Hematopoietic multipotent progenitor cell (in vitro differentiated cells): ENCODE measurements at places on chromosomes 7 and 10.

DNA sequence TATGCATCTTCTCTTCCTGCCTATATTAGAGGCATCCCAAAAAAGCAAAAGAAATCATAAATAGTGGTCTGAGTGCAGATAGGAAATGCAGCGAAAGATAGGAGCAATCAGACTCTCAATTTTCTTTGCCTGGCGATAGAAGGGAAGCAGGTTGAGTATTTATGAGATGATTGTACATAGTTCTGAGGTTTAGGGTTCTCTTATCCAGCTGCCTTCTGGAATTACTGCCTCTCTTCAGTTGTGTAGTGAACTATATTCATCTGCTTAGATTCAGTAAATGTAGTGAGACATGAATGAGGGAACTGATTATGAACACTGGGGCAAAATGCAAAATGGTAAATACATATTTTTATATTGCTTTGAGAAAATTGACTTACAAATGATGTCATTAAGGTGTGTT, 93.0 kb upstream of the CYP26C1 start:
- no peak for DNase-seq

GRCh38 chr7:100791881-100792666, 35.2 kb downstream of the EPHB4 start:
- DNase-seq: no peak

GRCh38 chr7:20140291-20141001, 76.7 kb downstream of the MACC1 start:
- no peak for DNase-seq

- peak; percentile 60 for DNase-seq
Observed at GRCh38 chr7:151276666-151277590, 28.4 kb upstream of the SMARCD3 start.

DNA sequence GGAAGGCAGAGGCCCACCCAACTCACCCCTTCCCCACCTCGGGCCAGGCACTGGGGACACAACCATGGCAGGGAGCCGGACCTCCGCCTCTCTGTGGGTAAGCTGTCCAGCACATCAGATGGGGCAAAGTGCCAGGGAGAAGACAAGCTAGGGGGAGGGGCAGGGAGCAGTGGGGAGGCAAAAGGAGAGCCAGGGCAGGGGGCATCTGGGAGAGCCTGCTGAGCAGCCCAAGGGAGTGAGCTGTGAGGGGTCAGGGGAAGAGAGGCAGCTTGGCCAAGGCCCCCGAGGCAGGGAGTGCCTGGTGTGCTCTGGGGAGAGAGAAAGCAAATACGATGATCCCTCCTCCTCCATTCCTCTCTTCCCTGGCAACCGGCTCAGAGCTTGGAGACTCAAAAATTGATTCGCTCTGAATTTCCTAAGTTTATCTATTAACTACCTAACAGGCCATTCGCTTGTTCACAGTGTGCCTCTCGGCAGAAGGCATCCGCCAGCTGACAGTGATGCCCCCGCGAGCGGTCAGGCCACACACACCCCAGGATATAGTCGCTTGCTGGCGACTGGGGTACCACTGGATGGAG, 4.5 kb downstream of the CAMK2B start:
- no peak for DNase-seq

DNA sequence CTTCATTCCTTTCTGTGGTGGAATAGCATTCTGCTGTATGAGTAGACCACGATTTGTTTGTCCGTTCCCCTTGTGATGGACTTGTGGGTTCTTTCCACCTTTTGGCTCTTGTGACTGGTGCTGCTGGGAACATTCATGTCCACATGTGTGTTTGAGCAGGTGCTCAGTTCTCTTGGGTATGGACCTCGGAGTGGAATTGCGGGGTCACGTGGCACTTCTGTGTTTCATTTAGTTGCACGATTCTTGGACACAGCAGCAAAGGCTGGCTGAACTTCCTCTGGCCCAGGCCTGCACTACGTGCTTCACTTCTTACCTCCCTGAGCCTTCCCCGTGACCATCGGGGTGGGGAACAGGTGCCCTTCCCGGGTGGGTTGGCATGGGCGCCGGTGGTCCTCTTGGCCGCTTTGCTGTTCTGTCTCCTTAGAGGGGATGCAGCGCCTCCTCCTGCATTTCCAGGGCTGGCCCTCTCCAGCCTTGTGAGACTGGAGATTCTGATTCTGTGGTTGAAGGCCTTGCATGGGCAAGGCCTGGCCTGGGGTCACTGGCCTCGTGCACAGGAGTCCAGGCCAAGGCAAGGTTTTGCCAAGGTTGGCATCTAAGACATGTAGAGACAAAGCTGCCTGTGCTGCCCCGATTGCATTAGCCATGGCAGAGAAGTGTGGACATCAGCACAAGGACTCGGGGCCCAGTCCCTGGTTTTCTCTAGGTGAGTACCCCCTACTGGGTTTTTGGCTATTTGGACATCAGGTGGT, 25.1 kb downstream of the DOCK1 start:
- no peak for DNase-seq

DNA sequence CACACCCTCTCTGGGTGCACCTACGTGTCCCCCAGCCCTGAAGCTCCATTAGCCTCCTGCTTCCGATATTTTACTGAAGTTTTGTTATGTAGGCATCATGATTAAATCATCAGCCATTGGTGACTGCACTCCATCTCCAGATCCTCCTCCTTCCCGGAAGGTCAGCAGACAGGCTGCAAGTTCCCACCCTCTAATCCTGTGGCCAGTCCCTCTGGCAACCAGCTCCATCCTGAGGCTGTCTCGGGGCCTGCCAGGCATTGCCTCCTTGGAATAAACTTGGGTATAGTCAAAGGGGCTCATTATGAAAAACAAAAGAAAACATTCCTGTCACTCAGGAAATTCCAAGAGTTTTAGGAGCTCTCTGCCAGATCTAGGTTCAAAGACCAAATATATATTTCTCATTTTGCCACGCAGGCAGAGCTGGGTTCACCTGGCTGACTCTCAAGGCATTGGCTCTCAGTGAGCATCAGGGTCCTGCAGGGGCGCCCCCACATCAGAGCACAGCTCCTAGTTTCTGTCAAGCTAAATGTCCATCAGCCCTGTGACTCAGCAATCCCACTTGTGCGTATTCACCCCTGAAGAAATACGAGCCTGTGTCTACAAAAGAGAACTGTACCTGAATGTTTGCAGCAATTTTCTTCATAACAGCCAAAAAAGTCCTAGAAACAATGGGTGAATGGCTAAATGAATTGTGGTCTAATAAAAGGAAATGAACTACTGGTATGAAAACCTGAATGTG, 27.4 kb upstream of the TMEM72 start:
- no peak for DNase-seq

GRCh38 chr10:21364196-21365114, 161.0 kb downstream of the SKIDA1 start:
- DNase-seq: no peak

DNA sequence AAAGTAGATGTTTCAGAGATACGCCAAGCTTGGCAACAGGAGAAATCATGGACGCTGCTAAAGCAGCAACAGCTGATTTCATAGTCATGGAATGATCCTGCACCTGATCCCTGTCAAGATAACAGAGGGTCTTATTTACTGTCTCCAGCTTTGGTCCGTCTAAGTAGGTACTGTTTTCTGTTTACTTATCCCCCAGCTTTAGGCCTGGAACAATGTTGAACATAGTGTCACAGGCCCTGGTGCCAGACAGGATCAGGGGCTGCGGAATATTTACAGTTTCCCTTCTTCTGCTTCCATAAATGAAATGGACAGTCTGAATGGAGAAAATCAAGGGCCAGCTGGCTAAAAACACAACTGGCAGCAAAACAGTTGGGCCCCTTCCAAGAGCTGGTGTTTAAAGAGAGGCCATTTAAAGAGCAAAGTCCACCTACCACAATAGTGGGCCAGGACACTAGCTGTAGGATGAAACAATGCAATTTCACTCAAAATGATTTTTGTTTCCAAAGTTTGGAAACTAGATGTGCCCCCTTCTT, 2.9 kb downstream of the GPR37 start:
- no peak for DNase-seq

- no peak for DNase-seq
Observed at GRCh38 chr10:54666192-54666591, 134.8 kb downstream of the PCDH15 start.

DNA sequence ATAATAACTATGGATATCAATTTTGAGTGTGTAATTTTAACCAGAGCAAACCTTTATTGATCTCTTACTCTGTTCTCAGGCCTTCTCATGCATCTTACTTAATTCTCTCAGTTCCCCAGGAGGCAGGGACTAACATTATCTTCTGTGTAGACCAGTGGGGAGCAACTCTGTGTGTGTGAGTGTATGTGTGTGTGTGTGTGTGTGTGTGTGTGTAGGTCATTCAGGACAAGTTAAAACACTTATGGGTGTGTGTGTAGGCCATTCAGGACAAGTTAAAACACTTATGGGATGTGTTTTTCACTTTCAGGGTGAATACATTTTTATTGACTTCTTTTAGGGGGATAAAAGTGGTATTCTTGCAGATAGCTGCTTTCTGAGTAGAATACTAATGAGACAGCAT, 145.0 kb downstream of the ADAM12 start:
- DNase-seq: no peak

- DNase-seq: no peak
Observed at GRCh38 chr7:80905334-80905733, 13.5 kb downstream of the SEMA3C start.

DNA sequence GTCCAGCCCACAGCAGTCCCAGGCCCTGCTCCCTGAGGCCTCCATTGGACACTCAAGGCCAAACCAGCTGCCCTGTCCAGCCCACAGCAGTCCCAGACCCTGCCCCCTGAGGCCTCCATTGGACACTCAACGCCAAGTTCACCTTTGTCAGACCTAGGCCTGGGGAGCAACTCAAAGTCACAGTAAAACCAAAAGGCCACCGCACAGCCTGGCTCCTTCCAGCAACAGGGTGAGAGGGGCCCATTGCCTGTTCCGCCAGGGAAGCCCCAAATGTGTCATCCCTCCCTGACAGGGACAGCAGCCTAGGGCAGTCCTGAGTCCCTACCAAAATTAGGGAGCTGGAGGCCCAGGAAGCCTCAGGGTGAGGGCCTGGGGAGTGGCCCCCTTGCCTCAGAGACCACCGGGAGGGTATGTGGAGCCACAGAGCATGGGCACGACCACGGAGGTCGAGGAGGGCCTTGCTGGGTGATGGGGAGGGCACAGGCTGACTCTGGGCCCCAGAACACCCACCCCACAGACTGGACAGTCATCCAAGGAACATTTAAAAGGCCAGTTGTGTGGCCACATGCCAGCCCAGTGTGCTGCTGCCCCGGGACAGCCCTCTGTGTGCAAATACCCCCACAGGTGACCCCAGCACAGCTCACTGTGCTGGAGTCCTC, 66.5 kb upstream of the PPP2R2D start:
- no peak for DNase-seq

- no peak for DNase-seq
Observed at GRCh38 chr10:24907956-24908355, 44.5 kb downstream of the PRTFDC1 start.

DNA sequence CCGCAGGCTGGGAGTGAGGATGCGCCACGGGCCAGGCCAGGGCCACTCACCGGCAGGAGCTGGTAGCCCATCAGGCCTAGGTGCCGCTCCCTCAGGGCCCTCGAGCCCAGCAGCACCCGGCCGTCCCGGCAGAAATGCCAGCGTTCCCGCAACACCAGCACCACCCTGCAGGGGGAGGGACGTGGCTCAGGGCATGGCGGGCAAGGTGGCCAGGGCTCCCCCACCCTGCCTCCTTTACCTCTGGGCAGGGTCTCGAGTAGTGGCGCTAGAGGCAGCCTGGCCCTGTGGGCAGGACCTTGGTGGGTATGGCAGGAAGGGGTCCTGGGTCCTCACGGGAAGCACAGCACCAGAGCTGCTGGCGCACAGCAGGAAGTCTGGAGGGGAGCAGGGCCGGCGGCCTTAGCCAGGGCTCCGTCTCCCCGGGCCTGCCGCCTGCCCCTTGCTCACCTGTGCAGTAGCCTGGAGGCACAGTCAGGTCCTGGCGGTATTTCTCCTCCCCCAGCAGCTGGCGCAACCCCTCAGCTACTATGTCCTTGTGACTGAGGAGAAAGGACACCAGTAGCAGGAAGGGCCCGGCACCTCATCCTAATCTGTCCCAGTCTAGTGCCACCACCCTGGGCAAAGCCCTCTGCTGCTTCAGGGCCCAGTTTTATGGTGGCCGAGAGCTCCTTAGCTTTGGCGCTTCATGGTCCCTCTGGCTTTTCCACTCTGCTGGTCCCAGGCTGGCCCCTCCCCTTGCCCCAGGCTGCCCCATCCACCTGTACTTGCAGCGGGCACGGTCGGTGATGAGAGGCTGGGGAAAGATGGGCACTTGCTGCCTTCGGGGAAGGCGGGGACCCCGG, 3.5 kb downstream of the FASTK start:
- DNase-seq: no peak

GRCh38 chr10:102601639-102602038, 42.6 kb upstream of the TRIM8 start:
- DNase-seq: no peak

DNA sequence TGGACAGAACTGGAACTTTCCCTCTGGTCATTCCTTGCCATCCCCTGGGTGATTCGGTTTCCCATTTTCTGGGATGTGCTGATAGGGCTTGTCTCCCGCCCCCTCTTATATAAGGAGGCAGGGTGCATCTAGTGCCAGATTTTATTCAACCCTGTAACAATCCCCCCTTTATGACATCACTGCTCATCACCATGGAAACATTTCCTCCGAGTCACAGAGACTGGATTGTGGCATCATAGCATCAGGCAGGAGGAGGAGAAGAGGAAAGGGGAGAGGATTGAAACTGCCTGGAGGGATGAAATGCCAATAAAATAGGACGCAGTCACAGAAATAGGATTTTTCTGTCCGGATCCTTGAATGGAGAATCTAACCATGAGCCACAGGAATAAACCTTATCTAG, 25.0 kb downstream of the SORCS3 start:
- no peak for DNase-seq

- DNase-seq: no peak
Observed at GRCh38 chr7:122311734-122312450, 7.3 kb upstream of the FEZF1 start.

- DNase-seq: peak; percentile 49
Observed at GRCh38 chr10:16904639-16905061, 87.4 kb upstream of the RSU1 start.

GRCh38 chr7:81688622-81689411, 81.0 kb downstream of the HGF start:
- DNase-seq: no peak

DNA sequence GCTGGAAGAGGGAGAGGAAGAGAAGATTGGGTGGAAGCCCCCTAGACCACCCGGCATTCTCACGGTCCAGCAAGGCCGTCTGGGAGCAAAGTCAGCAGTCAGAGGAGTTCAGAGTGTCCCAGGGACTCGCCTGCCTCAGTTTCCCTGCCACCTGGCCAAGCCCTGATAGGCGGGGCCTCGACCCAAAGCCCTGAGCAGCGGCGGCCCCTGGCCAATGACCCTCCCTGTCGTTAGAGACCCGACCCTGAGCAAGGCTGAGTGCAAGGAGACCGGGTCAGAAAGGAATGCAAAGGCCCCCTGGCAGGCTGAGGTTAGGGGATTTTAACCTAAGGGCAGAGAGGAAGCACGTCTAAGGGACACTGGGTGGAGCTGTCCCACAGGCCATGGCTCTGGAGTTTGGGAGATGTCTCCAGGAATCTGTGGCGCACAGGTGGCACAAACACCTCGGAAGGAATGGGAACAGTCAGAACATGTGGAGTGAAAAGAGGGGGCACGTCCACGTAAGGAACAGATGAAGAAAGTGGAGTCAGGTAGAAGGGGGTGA, 196.8 kb upstream of the PDE1C start:
- DNase-seq: no peak

- DNase-seq: no peak
Observed at GRCh38 chr7:18488049-18488448, 7.5 kb upstream of the HDAC9 start.
